ENCODE measurements at places on chromosomes 5 and 9.

GRCh38 chr5:143564417-143564816 is 160.9 kb upstream of the NR3C1 start:
- DNase-seq, result no peak

GRCh38 chr9:7790022-7790818 is 9.4 kb downstream of the DMAC1 start:
- no peak for DNase-seq

DNA sequence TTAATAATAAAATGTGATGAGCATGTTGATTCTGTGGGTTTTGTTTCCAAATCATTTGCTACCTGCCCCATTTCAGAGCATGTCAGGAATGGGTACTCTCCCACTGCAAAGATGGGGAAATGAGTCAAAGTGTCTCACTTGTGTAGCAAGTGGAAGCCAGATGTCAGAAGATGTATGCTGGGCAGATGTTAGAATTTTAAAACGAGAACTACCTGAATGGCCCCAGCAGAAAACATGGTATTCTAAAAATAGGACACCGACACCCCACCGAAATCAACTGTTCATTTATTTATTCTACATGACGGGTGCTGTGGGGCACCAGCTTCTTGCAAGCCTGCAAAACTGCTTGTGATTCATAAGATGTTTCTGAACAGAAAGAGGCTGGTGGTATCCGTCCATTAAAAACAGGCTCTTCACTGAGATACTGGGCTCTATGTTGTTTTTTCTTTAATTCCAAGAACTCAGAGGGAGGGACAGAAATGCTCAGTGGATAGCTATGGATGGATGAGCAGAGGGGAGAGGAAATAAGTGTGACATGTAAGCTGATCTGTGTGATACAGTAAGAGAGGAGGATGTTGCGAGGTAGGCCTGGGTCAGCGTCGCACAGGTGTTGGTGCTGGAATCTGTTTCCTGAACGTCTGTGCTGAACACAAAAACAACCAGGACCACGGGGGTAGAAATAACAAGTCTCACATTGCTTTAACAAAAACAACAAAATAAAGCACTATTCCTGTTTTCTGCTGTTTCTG is 157.2 kb downstream of the EFNA5 start:
- DNase-seq, result no peak

DNA sequence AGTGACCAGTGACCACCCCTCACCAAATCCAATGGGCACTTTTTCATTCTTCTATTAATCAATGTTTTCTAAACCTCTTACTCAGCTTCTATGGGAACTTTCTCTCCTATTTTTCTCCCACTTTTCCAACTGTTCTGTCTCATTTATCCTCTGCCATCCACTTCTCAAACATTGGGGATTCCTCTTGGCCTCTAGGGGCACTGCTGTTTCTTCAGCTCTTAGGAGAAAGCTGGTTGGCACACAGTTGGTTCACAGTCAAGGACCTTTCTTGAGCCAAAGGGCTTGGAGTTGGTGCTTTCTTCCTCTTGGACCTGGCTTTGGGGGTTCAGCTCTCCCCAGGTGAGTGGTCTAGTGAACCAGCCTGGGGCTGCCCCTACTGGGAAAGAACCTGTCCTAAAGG is 112.2 kb upstream of the LHFPL2 start:
- no peak for DNase-seq

GRCh38 chr5:111511831-111512374 is 432 bp downstream of the STARD4 start:
- no peak for DNase-seq

DNA sequence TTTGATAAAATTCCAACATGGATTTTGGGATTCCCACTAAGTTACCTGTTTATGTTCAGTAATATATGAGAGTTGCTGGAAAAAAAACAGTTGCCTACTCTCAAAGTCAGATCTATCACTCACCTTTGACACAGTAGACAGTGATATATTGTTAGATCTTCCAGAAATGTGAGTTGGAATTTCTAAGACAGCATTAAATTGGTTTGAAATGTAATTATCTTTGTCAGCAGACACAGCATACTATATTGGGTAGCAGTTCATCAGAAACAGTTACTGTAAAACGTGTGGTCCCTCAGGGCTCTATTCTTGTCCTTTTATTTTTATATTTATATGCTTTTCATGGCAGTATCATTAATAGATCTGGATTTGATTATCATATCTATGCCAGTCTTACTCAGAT is 433.6 kb upstream of the ARRDC3 start:
- DNase-seq, result no peak

- no peak for DNase-seq
These were observed 760 bp upstream of the MAN1B1 start for GRCh38 chr9:137085920-137086530.

GRCh38 chr9:33498387-33498786 is 24.7 kb upstream of the NOL6 start:
- DNase-seq, result no peak

- no peak for DNase-seq
These were observed 375.5 kb downstream of the CDH9 start for GRCh38 chr5:26662806-26663360.

DNA sequence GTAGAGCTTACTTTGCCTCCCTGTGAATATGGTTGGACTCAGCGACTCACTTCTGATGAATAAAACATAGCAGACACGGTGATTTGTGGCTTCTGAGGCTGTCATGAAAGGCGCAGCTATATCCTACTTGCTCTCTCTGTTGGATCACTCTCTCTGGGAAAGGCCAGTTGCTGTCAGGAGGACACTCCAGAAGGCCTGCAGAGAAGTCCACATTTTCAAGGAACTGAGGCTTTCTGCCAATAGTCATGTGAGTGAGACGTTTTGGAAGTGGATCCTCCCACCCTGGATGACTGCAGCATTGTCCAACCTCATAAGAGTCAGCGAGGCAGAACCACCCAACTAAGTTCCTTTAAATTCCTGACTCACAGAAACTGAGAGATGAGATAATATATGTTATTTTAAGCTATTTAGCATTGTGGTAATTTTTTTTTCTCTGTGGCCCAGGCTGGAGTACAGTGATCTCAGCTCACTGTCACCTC is 156.0 kb upstream of the MAST4 start:
- DNase-seq, result no peak

DNA sequence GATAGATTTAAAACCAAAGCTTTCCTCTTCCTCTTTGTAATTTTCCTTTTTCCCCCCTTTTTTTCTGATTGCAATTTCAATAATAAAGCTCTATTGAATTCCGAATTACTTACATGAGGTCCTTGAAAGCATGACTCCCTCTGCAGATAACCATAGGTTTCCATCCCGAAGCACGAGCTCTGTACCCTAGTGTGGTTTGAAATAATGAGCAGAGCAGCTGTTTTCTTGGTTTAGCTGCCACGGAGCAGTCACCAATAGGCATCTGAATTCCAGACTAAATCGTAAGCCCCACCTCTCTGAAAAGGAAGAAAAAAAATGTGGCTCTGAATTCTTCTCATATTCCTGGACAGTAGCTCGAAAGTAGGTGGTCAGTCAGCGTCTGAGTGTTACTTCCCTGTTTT is 18.5 kb upstream of the GNE start:
- DNase-seq, result no peak

DNA sequence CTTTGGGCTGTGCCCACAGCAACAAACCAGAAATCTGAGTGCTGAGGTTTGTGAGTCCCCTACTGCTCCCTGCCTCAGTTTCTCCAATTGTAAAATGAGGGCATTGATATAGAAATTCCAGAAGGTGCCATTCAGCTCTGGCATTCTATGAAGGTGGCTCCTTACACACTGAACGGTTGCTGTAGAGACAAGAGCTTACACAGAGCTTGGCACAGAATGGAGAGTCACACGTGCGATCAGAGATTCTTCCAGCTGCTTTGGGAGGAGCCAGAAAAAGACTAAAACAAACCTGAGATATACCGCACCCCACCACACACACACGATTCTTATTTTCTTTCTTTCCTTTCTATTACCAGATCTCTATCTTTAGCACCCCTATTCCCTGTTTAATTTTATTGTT is 122.7 kb downstream of the SLIT3 start:
- no peak for DNase-seq

DNA sequence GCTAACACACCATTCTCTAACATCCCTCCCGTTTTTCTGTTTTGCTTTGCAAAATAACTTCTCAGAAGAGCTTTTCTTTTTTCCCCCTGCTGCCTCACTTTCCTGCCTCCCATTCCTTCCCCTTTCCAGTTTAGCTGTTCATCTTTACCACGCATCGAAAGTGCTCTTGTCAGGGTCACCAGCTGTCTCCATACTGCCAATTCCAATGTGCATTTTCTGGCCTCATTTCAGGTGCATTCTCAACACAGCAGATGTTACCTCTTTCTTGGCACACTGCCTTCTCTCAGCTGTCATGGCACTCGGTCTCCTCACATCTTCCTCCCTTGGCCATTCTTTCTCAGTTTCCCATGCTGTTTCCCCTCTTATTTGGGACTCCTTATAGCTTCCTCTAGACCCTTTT is 9.5 kb downstream of the ARSK start:
- no peak for DNase-seq

GRCh38 chr9:38018958-38019602 is 49.9 kb downstream of the SHB start:
- peak; percentile 27 for DNase-seq

GRCh38 chr5:155461304-155461703 is 447.7 kb downstream of the KIF4B start:
- no peak for DNase-seq

DNA sequence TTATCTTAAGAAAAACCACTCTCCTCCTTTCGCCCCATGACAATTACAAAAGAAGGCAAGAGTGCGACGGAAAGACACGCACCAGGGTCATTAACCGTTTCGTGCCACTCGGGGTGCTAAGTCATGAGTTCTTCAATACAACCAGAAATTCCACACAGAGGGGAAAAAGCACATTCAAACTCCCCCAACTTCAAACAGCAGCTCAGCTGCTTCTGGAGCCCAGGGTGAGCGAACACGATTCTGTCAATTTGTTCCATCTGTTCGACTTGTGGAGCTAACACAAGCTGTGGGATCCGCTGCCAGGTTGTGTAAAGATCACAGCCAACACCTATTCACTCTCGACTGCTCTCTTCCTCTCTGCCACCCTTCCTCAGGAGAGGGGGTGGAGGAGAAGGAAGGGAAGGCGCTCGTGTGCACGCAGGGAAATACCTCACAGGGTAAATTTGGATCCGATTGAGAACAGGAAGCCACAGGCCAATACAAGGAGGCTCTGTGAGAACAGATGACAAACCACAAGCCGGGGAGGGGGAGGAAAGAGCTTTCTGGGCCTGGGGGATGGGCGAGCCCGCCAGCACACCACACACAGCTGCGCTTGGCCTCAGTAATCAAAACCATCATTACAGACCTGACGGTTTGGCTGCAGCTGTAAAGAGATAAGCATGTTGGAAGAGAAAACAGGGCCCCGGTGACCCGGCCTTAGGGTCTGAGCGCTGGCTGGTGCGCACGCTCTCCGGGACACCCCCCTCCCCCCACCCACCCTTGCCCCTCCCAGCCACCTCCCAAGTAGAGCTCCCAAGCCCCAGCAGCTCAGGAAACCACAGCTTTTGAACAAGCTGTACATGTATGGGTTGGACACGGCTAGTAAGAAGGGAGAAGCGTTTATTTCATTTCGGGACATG is 54.3 kb downstream of the PTCH1 start:
- DNase-seq, result peak; percentile 70

DNA sequence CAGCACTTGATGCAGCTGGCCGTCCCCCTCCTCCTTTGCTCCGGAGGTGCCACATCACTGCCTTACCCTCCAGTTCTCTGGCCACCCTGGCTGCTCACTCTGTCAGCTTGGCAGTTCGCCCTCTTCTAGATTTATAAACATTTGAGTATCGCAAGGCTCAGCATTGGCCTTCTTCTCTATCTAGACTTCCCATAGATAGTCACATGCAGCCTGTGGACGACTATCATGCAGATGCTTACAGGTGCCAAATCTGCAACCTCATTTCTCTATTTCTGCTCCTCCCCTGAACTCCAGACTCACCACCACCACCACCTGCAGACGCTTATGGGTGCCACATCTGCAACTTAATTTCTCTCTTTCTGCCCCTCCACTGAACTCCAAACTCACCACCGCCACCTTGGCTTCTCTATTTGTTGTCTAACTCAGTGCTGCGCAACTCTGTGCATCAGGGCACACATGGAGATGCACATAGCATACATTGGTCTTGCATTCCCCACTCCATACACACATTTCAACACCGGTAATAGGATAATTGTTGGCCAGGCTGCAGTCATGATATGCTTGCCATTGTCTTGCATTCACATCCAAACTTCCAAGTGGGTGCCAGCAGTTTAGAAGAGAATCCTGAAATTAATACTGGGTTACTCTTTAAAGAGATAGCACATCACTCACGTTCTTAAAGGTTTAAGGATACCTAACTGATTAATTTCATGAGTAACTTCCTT is 1.9 kb upstream of the DAP start:
- DNase-seq, result no peak

GRCh38 chr5:34412736-34413135 is 243.4 kb upstream of the RAI14 start:
- no peak for DNase-seq

DNA sequence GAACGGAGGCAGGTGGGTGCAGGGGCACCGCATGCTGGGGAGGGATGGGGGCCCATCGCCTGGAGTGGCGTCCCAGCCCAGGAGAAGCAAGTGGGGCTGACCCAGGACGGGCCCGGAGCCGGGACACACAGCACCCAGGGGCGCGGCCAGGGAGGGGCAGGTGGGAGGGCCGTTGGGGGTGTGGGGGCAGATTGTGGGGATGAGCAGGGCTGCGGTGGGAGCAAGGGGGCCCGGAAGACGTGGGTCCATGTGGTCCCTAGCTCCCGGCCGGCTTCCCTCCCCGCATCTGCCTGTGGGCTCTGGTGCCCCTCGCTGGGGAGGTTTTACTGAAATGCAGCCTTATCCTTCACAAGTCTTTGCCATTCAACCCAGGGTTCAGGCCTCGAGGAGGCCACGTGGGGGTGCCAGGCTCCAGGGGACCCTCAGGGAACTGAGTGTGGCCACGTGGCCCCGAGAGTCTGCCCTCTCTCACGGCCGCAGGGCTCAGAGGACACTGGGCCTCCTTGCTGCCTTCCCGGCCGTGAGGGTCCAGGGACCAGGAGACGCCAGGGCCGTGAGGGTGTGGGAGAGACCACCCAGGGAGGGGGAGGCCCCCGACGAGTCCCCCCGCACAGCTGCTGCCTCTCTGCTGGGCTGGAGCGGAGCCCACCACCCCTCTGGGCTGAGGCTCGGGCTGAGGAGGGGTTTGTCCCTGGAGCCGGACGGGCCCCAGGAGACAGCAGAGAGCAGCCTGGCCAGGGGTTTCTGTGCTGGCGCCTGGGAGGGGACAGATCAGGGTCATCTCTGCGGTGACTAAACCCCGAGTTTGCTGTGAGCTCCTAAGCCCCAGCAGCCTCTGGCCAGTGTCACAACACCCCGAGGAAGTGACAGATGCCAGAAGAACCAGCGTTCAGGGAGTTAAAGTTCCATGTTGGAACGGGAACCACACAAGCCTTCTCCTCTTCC is 35.2 kb downstream of the SLC9A3 start:
- no peak for DNase-seq

DNA sequence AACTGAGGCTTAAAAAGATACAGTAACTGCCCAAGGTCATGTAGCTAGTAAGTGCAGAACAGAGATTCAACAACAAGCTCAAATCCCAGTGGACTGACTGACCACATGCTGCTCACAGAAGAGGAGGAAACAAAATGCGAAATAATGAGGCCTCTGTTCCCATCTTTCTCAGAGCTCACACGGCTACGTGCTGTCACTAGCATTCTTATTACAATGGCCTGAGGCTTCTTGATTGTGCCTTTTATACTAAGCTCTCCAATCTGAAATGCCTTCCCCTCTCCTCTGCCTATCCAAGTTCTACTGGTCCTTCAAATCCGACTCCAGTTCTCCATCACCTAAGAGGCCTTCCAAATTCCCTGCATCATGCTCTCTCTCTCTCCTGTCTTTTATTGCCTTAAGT is 26.0 kb downstream of the SGTB start:
- DNase-seq, result no peak

- DNase-seq, result no peak
These were observed 72.3 kb downstream of the HMCN2 start for GRCh38 chr9:130337784-130338380.

Data from hypothalamus (tissue), 51 donors.